ENCODE measurements at places on chromosomes 1 and 21. TPM values are rescaled to one million over a fixed set of nuclear protein-coding genes. Genes with fewer than 3 reads are reported as not detected.

The PCSK9 gene
- 2.3 TPM for total RNA-seq

The SFT2D2 gene
- 19.9 TPM for total RNA-seq

The OR2L13 gene
- total RNA-seq: not detected

The GRHL3 gene
- 1.0 TPM for total RNA-seq

The ZSWIM5 gene
- total RNA-seq: 0.71 TPM

The LRRIQ3 gene
- total RNA-seq: 0.58 TPM

The PADI1 gene
- total RNA-seq: 1.7 TPM

The ADSS2 gene
- 45.9 TPM for total RNA-seq

The OVAAL gene
- total RNA-seq: 0.46 TPM

The TDRD10 gene
- 0.14 TPM for total RNA-seq

The PTPN14 gene
- total RNA-seq: 9.7 TPM

The NR0B2 gene
- 0.10 TPM for total RNA-seq

The RUNX3 gene
- 7.0 TPM for total RNA-seq

The ZBTB8B gene
- total RNA-seq: not detected

The TCHHL1 gene
- total RNA-seq: not detected

The B3GALT2 gene
- total RNA-seq: not detected

The LRRC47 gene
- total RNA-seq: 27.8 TPM

The ZNF678 gene
- total RNA-seq: 1.2 TPM

The ZBTB8A gene
- total RNA-seq: 5.0 TPM

The FAM151A gene
- 0.34 TPM for total RNA-seq

The CR1L gene
- total RNA-seq: not detected

The OR10J1 gene
- total RNA-seq: not detected

The PTPRC gene
- total RNA-seq: not detected

The DRAXIN gene
- 0.07 TPM for total RNA-seq

The AK4 gene
- total RNA-seq: 34.6 TPM

The PTPN22 gene
- total RNA-seq: not detected

The S1PR1 gene
- total RNA-seq: 0.22 TPM

The CHIT1 gene
- not detected for total RNA-seq

The RGS8 gene
- not detected for total RNA-seq

The NBPF4 gene
- total RNA-seq: 0.07 TPM

The HES5 gene
- total RNA-seq: not detected

The ARPC5 gene
- 175 TPM for total RNA-seq

The CELA3B gene
- not detected for total RNA-seq

Data from A549 treated with dexamethasone at 1 μM for 4 hours (cell line).